Colonic mucosa (tissue), 4 donors: ENCODE measurements at places on chromosomes 1 and 21.

- no peak for DNase-seq
These were observed 54.4 kb upstream of the ADARB1 start for GRCh38 chr21:45019887-45020537.

- DNase-seq, result peak; percentile 37
These were observed 67.7 kb downstream of the BCAR3 start for GRCh38 chr1:93613898-93614297.

- peak; percentile 45 for DNase-seq
These were observed 32.0 kb upstream of the IGSF5 start for GRCh38 chr21:39712976-39713375.

GRCh38 chr1:110798691-110799256 is 74.2 kb upstream of the CD53 start:
- DNase-seq, result no peak

DNA sequence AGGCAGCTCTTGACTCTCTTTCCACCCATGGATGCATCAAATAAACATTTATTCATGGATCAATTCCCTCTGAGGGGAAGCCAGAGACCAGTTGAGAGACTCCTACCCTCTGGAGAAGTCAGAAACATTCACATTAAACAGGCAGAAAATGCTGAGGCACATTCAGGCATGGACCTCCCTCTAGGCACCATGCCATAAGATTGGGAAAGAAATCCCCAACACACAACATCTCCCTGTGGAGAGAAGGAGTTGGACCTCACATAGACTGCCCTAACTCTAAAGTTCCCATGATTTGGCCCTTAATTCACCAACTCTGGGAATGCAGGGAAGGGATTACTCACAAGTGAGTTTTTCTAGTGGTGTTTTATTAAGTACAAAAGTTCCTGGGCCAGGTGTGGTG is 415.3 kb upstream of the C1orf87 start:
- no peak for DNase-seq

- DNase-seq, result peak; percentile 49
These were observed 16.4 kb upstream of the SLC44A3 start for GRCh38 chr1:94803517-94804441.

DNA sequence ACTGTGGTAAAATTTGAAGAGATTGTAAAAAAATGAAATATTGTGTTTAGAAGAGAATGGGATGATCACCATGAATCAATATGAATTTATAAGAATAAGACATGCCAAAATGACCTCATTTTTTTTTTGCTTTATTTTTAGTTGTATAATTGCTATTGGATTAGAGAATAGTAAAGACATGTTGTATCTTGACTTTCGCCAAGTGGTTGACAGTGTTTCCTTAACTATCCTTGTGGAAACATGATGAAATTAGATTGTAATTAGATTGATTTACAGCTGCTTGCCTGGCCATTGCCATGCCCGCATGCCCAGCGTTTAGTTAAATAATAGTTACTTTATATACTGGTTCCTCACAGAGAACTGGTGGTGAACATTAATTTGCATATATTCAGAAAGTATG is 154.9 kb downstream of the MAGI3 start:
- DNase-seq, result no peak

DNA sequence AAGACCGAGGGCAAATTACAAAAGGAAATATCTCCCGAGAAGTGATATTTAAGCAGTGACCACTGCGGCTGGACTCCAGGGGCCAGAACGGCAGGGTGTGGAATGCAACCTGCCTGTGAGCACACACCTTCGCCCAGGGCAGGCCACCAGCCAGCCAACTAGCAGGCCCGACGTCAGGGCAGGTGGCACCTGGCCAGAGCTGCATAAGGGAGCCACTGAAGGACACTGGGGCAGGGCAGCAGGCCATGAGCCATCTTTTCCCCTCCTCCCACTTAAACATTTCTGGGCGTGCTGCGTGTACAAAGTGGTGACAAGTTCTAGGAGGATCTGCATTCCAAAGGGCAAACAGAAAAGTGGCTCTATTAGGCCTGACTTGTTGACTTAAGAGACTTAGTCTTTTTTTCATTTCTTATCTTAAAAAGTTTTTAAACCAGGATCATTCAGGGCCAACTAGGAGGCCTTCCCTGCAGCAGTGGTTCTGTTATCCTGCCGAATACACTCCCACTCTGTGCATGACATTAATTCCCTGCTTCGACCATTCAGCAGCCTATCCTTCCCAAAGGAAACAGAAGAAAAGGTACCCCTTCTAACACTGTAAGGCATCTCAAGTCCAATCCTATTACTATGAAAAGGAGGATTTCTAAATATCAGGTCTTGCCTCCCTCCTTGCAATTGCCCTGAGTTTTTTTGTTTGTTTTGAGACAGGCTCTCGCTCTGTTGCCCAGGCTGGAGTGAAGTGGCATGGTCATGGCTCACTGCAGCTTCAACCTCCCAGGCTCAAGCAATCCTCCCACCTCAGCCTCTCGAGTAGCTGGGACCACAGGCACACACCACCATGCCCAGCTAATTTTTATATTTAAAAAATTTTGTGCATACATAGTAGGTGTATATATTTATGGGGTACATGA is 96.3 kb downstream of the BCAR3 start:
- peak; percentile 98 for DNase-seq

DNA sequence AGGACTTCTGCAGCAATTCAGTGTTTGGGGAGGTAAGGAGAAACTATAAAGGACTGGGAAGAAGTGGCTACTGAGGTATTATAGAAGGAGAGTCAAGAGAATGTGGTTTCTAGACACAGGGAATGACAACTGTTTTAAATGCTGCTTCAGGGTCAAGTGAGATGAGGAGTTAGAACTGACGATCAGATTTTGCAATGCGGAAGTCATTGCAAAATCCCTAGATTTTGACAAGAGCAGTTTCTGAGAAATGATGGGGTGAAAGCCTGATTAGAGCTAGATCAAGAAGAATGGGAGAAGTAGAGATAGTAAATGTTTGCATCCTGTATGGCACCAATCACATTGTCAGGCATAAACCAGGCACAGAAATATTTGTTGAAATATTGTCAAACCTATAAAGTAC is 4.7 kb upstream of the TSNAX start:
- no peak for DNase-seq

DNA sequence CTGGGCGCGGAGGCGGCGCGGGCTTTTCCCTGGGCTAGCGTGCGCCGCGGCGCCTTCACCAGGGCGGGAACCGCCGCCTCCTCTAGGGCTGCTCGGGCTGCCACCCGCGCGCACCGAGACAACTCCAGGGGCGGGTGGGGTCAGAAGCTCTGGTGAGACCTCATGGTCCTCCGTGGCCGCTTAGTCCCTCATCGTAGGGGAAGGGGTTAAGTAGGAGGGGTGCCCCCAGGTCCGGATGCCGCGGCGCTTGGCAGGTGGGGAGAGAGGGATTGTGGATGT is 559 bp downstream of the SERTAD4 start:
- DNase-seq, result peak; percentile 39

GRCh38 chr21:14259747-14260146 is 43.8 kb downstream of the RBM11 start:
- peak; percentile 30 for DNase-seq

- no peak for DNase-seq
These were observed 35.4 kb downstream of the RSPH1 start for GRCh38 chr21:42460391-42461184.

GRCh38 chr1:184270556-184270955 is 116.3 kb upstream of the C1orf21 start:
- DNase-seq, result no peak

GRCh38 chr1:236395230-236395946 is 1.3 kb downstream of the EDARADD start:
- DNase-seq, result peak; percentile 24

DNA sequence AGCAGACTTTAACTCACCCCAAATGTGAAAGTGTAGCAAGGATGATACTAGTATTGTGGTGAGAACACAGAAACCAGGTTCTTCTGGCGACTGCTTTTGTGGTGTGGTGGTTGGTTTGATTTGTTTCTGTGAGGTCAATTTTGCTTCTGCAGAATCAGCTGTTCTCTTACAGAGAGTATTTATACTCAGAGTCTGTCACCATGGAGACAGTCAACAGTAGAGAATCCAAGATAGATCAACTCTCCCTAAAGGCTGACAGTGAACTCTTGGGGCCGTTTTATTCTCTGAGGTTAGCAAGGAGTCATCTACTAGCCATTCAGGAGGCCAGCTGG is at the start of gene CFAP107:
CFAP107 (plus strand) TSS at position 209 of the 332 bp plus-strand sequence. CDS start 231 bp downstream, outside the sequence.
- no peak for DNase-seq

- no peak for DNase-seq
These were observed 1.1 kb downstream of the DFFB start for GRCh38 chr1:3858231-3858981.

DNA sequence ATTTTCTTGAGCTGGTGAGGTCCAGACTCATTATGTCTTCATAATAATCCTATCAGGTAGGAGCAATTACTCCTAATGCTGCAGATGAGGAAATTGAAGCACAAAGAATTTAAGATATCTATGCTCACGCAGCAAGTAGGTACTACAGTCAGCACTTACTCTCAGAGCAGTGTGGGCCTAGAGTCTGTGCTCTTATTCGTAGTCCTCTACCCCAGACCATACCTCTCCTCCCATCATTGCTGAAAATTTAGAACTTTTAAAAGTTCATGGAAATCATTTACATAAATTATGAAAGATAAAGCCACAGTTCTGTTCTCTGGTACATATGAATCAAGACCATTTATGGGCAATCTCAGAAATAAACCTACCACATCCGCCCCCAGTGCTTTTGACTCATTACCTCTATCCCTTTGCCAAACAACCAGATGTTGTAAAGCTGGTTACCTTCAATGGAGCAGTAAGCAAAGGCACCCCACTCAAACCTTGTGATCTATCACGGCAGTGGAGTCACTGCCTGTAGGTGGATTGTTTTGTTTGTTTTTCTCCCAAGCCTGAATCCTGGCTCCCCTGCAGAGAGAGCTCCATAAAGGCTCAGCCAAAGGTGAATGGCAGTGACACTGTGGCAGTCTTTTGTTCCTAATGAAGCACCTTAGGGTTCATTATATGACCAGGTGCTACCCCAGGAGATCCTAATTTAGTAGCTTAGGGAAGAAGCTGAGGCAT is 20.9 kb upstream of the MAN1A2 start:
- no peak for DNase-seq

DNA sequence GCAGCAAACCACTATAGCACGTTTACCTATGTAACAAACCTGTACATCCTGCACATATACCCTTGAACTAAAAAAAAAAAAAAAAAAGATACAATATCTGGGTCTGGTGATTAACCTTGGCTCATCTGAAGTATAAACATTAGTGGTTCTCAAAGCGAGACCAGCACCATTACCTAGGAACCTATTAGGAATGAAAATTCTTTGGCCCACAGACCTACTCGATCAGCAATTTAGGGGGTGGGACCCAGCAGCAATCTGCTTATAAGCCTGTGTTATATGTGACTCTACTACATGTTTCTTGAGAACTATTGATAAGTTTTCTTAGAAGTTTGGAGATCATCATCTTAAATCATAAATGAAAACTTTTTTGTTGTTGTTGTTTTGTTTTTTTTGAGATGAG is 9.7 kb upstream of the SPATA1 start:
- no peak for DNase-seq

DNA sequence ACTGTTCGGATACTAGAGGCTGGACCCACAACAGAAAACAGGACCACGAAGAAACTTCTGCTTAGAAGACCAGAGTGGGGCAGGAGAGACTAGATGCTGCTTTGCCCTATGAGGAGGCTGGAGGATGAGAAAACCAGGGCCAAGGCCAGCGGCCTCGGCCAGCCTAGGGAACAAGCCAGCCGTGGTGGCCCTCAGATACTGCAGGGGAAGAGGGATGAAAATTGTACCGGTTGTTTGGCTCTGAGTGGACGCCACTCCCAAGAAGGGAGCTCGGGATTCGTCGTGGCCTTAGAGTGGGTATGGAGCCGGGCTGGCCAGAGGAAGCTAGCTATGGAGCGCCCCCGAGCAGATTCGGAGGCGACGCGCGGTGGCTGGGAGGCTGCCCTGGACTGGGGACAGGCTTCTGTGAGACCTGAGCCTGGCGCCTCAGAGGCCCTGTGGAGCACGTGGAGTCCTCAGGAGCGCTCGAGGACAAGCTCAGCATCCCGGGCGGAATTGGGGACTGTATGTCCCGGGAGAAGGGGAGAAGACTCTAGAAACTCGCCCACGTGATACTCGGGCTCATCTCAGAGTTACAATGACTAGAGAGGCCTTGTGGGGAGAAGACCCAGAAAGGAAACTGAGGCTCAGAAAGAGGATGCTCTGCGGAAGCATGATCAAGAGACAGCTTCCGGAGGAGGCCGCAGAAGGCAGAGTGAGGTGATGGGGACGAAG is 2.8 kb downstream of the PRRX1 start:
- DNase-seq, result no peak

DNA sequence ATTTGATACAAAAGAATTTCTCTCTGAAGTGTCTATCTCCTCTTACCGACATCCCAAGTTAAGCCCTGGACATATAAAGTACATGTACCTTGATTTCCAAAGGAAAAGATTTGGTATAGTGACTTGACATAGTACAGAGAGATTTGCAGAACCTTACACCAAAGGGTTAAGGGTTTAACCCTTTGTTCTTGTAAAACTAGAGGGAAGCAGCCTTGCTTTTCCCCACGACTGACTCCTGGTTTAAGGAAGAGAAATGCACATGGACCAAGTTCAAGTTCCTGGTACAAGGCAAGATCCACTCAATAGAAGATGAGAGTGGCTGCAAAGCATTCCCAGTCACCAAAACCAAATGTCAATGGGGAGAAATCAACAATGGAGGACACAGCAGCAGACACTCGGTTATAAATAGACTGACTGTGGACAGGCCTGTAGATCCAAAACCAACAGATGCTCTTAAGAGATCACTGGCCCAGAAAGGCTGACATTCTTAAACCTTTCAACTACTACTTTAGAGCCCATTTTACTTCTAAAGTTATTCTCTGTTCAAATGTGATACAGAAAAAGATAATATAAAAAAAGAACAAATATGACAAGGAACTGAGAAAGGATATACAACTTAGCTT is 69.4 kb downstream of the PUM1 start:
- no peak for DNase-seq

DNA sequence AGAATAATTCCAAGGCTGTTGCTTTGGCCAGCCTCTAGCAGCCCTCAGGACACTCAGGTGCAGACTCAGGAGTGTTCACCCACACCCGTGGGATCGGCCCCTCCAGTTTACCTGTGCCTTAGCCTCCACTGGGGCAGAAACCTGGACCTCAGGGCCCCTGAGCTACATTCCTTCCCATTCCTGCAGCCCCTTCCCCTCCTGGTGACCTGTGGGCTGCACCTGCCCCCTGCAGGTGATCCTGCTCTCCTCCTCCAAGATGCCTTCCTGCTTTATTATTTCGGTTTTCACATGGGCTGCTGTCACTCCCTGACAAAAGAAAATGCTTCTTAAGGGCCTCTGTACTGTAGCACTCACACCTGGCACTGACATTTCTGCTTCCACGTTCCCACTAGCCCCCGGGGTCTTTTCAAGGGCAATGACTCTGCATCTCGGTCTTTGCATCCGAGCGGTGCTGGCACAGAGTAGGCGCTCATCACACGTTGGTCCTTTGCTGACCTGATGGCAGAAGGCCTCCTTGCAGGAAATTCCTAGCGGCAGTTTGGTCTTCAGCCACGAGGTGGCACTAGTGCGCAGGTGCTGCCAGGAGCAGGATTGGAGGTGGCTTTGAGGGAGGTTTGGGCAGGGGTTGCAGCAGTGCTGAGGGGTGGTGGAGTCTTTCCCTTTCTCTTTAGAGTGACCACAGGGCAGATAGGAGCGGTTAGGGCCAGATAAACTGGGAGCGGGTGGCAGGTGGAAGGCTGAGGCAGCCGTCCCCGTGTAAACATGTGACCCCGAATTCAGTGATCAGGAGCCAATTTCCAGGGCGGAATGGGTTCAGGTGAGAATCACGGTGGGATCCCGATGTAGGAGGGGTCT is 25.3 kb upstream of the ETV3 start:
- peak; percentile 81 for DNase-seq

GRCh38 chr1:3510136-3510955 is 55.9 kb downstream of the ARHGEF16 start:
- no peak for DNase-seq
